ENCODE measurements at places on chromosomes 6 and 20.

GRCh38 chr20:37611346-37611745 lies 82.5 kb upstream of the CTNNBL1 start:
- DNase-seq: no peak

GRCh38 chr6:11403035-11403601 lies 134.4 kb upstream of the TMEM170B start:
- no peak for DNase-seq

GRCh38 chr6:134683783-134684422 lies 266.0 kb downstream of the ALDH8A1 start:
- no peak for DNase-seq

DNA sequence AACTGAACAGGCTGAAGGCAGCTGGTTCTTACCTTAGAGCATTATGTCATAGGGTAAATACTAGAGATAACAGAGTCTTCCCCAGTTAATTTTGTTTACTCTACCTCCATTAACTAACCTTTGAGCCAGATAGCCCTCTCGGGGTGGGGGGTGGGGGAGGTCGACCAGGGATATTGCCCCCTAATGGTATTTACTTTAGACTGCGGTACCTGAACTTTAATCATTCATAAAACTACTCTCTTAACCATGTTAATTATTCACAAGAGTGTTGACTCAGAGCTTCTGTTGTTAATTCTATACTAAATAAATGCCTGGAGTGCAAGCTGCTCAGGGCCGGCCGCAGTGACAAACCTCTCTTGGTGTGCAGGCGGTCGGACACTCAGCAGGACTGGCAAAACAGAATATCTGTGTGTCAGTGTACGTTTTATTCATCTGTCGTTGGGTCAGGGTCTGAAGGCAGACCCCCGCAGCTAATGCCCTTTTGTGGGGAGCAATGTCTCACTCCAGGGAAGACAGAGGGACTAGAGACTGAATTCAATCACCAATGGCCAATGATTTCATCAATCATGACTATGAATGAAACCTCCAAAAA lies 152.4 kb upstream of the COL21A1 start:
- peak; percentile 93 for DNase-seq

DNA sequence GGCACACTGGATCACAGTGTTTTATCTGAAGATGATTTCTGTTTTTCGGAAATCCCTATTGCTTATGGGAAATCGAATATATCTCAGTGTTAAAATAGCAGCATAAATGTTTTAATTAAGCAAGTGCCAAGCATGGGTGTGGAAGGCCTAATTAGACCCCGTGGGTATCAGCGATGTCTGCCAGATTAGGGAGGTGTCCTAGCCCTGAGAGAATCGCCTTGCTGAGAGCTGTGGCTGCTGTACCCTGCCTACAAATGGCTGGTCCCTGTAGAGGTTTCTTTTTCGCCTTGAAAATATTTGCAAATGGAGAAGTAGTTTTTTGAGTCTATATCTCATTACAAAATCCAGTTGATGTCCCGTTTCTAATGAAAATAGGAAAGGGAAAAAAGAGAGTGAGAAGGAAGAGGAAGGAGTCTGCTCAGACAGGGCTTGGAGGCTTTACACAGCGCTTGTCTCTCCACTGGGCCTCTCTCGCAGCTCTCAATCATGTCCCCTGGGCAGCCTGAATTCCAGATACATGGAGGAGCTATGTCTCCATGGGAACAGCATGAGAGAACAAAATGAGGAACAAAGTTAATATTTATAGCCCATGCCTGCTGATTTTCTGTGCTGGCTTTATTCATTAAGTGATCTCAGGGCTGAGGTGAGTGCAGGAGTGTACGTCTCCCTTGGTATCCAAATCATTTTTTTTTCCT lies 35.2 kb upstream of the BCLAF1 start:
- peak; percentile 31 for DNase-seq

DNA sequence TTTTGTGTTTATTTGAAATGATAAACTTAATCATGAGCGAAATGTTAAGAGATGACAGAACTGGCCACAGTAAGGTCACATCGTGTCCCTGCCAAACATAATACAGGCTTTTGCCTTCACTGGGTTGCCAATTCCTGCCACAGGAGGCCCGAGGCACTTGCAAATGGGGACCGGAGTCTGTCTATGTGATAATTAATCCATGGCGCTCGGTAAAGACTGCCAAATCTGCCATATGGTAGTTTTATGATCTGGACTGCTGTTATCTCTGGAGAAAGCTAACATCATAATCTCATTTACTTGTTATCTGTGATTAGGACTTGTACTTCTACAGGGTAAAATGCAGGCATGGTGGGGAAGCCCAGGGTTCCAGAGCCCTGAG lies 170.5 kb upstream of the TSHZ2 start:
- DNase-seq: no peak

- DNase-seq: no peak
Measured at GRCh38 chr6:138194287-138194686, 24.0 kb downstream of the PBOV1 start.

DNA sequence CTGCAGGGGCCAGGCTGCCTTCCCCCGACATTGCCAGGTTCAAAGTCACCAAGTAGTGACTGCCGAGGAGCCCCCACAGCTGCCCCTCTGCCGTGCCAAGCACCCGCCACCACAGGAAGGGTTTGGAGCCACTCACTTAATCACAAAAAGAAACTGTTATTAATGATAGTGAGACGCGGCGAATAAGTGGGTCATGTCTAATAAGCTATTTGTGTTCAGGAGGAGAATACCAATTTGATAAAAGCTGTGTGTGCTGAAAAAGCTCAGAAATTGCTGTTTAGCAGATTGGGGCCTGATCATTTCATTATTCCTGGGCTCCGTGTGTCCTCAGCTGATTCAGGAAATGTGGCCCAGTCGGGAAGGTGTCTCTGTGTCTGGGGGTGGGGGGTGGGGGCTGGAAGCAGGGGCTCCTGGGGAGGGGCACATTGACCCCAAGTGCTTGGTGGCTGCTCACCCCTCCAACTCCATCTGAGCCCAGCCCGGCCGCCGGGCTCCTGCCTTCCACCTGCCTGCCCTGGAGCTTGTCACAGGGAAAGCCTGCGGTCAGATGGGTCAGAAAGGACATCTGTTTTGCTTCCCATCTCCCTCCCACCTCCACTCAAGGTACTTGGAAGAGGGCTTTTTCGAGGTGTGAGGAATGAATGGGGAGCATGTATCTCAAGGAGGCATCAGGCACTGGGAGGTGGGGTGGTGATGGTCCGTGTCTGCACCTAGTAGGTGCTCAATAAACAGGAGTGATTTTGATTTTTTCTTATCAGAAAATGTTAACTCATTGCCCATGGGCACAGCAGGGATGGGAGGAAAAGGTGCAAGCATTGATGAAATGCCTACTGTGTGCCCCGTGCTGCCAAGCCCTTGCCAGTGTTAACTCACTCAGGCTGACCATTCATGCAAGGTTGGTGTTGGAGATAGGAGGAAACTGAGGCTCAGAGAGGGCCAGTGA lies 3.0 kb downstream of the VSTM2L start:
- DNase-seq: no peak

DNA sequence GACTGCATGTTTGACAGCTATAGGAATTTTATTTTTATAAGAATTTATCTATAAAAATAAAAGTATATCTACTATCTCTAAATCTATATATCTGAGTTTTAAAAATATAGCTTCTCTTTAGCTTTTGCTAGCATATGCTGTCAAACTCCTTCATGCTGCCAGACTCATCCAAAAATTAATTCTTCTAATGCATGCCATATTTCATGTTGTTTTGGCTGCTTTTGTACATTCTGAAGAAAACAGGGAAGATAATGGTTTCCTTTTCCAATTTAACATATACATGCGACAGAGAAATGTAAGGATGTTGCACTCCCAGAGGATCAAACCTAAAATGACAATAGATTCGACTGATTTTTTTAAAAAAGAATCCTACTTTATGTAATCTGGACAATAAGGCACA lies 577.2 kb upstream of the FLRT3 start:
- DNase-seq: no peak

DNA sequence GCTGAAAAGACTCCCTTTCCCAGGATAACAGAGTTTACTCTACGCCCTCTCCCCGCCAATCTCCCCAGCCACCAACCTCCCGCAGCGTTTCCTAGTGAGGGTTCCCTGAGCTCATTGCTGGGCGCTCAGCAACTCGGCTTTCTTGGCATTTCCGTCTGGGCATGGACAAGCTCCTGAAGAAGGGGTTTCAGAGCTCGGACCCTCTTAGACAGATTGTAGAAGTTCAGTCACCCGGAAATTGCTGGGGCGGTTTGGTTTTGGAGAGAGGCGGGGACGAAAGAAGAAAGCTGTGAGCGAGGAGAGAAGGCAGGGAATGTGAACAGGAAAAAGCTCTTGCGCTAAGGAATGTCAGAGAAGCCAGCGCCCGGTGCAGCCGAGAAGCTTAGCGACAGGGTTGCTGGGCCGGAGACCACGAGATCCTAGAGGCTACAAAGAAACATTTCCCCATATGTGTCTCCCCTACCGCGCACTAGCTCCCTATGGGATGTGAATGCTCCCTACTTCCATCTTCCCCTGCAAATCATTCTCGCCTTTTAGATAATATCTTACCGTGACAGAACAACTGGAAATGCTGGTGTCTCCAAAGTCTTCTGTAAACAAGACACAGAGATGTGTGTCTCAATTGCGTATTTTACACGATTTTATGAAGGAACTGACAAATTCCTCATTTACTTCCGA lies 15.8 kb downstream of the POM121L2 start:
- DNase-seq: no peak

DNA sequence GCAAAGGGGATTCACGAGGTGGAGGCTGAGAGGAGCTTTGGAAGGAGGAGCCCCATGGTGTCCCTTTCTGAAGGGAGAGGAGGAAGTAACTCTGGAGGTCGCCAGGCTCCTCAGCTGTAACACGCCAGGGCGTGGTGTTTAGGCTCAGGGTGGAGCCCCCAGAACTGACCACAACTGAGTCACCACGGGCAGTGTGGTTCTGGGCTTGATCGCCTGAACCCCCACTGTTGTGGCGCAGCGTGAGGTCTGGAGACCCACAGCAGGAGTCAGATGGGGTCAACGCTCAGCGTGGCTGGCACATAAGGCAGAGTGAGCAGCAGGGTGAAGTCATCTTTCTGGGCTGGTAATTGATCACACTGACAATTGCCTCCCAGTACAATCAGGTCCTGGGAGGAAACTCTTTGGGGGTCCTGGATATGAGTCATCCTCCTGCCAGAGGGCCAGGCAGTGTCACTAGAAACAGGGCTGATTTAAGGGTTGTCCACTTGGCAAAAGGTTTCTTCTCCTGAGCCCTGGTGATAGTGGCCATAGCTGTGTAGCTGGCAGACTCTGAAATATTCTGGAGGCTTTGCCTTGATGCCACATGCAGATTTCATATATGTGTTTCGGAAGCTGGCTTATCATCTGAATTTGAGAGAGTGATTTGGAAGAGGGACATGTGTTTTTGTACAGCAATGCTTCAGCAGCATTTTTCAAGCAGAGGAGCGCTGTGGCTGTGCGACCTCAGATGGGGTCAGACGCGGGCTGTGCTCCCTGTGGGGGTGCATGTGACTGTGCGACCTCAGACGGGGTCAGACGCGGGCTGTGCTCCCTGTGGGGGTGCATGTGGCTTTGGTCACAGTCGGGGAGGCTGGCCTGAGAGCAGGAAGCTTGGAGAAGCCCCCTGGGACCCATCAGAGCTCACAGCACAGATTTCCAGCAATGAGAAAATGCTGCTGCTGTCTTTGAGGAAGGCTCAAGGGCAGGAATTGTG lies 50.0 kb downstream of the SYNJ2 start:
- no peak for DNase-seq
